ENCODE measurements at places on chromosomes 4 and X. TPM values are rescaled to one million over a fixed set of nuclear protein-coding genes. Genes with fewer than 3 reads are reported as not detected.

Gene CENPVL3
- 1.3 TPM for total RNA-seq

Gene CITED1
- 3.1 TPM for total RNA-seq

Gene POF1B
- total RNA-seq = not detected

Gene PARM1
- total RNA-seq = 7.5 TPM
